ENCODE measurements at places on chromosomes 11 and 22.

GRCh38 chr11:131195661-131196517 lies 174.5 kb upstream of the NTM start:
- DNase-seq, result no peak
- H3K4me3 ChIP-seq, result peak overlapping the region; percentile 52
- H3K36me3 ChIP-seq, result no peaks in the 10 kb centered on the region
- peak overlapping the region; percentile 99 for H3K27ac ChIP-seq
- peaks cover 99% of the 10 kb centered on the region for H3K4me1 ChIP-seq

DNA sequence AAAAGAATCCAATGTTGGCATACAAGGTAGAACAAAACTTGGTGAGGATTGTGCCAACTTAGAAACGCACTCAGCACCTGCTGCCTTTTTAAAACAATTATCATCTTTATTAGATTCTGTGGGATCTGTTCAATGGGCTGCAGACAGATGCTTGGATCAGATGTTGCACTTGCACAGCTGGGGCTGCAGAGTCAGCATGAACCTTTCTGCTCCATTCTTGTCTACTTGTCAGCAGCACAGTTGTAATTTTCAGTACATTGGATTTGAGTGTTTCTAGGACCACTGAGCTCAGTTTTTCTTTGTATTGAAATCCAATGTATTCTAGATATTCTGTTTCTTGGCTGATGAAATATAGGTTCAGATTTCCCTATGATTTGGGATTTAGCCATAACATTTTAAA lies 164.5 kb downstream of the LUZP2 start:
- no peak overlapping the region for H3K4me3 ChIP-seq
- H3K27ac ChIP-seq, result no peak overlapping the region
- no peaks in the 10 kb centered on the region for H3K27me3 ChIP-seq
- H3K4me1 ChIP-seq, result no peaks in the 10 kb centered on the region
- no peaks in the 10 kb centered on the region for H3K36me3 ChIP-seq
- no peak for DNase-seq

- H3K27me3 ChIP-seq, result no peaks in the 10 kb centered on the region
- H3K36me3 ChIP-seq, result no peaks in the 10 kb centered on the region
- peaks cover 34% of the 10 kb centered on the region for H3K4me1 ChIP-seq
- DNase-seq, result no peak
- no peak overlapping the region for H3K27ac ChIP-seq
- H3K4me3 ChIP-seq, result no peak overlapping the region
Observed at GRCh38 chr11:66047541-66048365, 1.2 kb downstream of the GAL3ST3 start.

DNA sequence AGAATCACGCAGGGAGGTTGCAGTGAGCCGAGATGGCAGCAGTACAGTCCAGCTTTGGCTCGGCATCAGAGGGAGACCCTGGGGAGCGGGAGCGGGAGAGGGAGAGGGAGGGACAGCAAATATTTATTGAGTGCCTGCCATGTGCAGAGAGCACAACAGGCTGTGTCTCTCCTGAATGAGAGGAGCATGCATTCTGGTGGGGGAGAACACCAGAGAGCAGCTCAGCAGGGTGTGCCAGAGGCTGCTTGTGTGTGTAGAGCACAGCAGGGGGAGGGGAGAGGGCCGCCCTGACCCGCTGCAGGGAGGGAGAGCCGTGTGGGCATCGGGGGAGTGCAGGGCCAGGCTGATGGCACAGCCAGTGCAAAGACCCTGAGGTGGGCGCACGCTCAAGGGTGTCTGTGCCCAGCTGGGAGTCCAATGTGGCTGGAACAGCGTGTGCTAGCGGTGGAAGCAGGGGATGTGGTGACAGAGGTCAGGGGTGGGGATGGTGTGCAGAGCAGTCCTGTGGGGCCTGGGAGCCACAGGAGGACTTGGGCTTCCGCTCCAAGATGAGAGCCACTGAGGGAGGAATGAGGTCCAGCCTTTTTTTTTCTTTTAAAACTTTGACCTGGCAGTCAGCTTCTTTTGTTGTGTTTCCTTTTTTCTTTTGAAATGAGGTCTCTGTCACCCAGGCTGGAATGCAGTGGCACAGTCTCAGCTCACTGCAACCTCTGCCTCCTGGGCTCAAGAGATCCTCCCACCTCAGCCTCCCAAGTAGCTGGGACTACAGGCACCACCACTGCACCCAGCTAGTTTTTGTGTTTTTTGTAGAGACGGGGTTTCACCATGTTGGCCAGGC lies 12.0 kb downstream of the PPIL2 start:
- H3K27me3 ChIP-seq, result no peaks in the 10 kb centered on the region
- no peak overlapping the region for H3K27ac ChIP-seq
- peaks cover 12% of the 10 kb centered on the region for H3K36me3 ChIP-seq

DNA sequence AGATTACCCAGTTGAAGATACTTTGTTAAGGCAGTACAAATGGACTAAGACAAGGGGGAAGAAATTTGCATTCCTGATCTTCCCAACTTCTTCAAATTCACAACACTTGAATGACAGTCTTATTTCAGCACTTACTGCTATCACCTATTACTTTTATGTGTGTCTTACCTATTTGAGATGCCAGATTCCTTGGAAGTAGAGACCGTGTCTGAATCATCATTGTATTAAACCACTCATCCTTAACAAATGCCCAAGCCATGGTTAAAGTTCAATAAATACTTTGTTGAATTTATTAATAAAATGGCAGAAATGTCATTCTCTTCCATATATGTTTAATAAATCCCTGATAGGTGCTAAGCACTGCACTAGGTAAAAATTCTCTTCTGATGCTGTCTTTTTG lies 18.3 kb downstream of the SC5D start:
- H3K36me3 ChIP-seq, result peaks cover 23% of the 10 kb centered on the region
- H3K27me3 ChIP-seq, result no peaks in the 10 kb centered on the region
- H3K4me3 ChIP-seq, result no peak overlapping the region

- no peaks in the 10 kb centered on the region for H3K27me3 ChIP-seq
- H3K4me3 ChIP-seq, result no peak overlapping the region
- H3K36me3 ChIP-seq, result no peaks in the 10 kb centered on the region
- H3K27ac ChIP-seq, result no peak overlapping the region
- H3K4me1 ChIP-seq, result no peaks in the 10 kb centered on the region
Observed at GRCh38 chr11:69512136-69512535, 30.7 kb downstream of the LINC01488 start.

DNA sequence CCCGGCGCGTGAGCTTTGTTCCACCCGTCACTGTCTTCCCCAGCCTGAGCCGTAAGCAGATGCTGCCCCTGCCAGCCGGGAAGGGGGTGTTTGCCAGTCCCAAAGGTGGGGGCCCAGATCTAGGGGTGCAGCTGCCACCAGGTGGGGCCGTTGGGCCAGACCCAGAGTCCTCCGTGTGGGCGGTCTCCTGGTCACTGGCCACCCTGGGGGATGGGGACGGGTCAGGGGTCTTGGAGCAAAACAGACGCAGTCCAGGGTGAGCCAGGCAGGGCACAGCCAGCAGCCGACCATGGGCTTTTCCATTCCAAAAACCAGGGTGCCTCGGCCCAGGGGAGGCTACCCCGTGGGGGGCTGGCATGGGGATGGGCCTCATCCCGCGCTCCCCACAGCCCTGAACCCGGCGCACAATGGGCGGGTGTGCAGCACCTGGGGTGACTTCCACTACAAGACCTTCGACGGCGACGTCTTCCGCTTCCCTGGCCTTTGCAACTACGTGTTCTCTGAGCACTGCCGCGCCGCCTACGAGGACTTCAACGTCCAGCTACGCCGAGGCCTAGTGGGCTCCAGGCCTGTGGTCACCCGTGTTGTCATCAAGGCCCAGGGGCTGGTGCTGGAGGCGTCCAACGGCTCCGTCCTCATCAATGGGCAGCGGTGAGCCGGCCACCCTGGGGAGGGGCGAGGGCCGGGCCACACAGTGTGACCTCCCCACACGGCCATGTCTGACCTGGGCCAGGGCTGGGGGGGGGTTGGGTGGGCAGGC lies 3.5 kb downstream of the MUC5B start:
- DNase-seq, result peak; percentile 47
- no peaks in the 10 kb centered on the region for H3K36me3 ChIP-seq
- no peaks in the 10 kb centered on the region for H3K27me3 ChIP-seq
- no peak overlapping the region for H3K27ac ChIP-seq

GRCh38 chr11:1230121-1230455 lies 7.2 kb downstream of the MUC5B start:
- no peak overlapping the region for H3K27ac ChIP-seq
- no peak for DNase-seq
- no peaks in the 10 kb centered on the region for H3K36me3 ChIP-seq
- no peaks in the 10 kb centered on the region for H3K4me1 ChIP-seq
- no peaks in the 10 kb centered on the region for H3K27me3 ChIP-seq

DNA sequence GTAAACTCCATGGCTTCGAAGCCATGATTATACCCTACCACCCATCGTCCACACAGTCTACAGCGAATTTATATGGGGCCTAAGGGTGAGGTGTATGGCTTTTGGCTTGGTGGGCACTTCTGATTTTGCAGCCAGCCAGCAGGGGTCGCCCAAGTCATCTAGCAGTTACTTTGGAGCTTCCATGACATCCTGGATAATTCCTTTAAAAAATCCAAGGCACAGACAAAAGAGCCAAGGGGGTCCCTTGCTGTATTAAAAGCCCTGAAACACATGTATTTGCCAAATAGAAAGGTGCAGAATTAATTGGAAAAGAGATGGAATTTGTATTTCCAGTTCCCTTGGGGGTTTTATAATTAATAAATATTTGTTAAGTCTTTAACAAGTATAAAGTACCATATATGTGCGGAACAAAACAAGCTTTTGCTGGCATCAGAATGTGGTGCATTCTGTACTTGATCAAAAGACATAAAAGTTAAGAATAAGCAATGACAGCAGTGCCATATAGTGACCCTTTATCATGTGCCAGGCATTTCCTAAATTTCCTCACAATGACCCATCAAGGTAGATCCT lies 132.8 kb upstream of the PITPNB start:
- no peak overlapping the region for H3K4me3 ChIP-seq
- H3K27ac ChIP-seq, result no peak overlapping the region
- no peaks in the 10 kb centered on the region for H3K36me3 ChIP-seq
- H3K4me1 ChIP-seq, result no peaks in the 10 kb centered on the region
- peak; percentile 60 for DNase-seq

DNA sequence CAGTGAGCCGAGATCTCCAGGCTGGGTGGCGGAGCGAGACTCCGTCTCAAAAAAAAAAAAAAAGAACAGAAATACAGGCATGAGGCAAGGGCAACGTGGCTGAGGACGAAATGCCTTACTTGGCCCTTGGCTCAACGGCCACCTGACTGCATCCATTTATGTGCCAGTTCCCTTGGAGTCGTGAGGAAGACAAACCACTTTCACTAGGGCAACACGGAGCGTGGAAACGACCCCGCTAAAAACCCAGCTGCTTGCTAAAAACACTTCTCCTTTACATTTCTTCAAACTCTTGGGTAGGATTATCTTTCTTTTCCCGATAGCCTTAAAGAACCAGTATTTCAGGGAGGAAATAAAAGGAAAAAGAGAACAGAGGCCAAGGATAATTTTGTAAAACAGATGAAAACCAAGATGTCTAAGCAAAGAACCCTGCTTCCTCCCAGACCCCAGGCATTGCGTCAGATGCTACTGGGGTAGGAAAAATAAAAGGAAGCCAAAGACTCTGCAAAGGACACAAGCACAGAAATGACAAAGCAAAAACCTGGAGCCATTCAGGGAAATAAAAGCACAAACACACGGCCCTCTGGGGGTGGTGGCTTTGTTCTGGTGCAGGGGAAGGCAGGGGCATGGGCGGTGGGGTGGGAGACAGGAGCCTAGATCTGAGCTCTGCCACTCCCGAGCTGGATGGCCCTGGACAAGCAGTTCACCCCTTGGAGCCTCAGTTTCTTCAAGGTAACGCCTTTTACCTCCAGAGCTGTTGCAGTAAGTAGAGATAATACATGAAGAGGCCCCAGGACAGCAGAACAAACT lies 37.0 kb downstream of the PC start:
- no peak for DNase-seq
- H3K27me3 ChIP-seq, result no peaks in the 10 kb centered on the region
- no peaks in the 10 kb centered on the region for H3K4me1 ChIP-seq
- H3K4me3 ChIP-seq, result no peak overlapping the region

- no peak overlapping the region for H3K27ac ChIP-seq
- H3K4me1 ChIP-seq, result no peaks in the 10 kb centered on the region
- peak; percentile 88 for DNase-seq
Observed at GRCh38 chr22:30763815-30764673, 69.4 kb downstream of the OSBP2 start.

DNA sequence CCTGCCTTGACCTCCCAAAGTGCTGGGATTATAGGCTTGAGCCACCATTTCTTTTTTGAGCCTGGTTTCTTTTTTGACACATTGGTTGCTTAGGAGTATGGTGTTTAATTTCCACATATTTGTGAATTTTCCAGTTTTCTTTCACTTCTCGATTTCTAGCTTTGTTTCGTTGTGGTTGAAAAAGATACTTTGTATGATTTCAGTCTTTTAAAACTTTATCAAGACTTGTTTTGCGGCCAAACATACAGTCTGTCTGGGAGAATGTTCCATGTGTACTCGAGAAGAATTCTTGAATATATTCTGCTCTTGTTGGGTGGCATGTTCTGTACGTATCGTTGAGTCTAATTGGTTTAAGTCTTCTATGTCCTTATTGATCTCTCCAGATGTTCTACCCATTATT lies 20.8 kb downstream of the SHANK3 start:
- no peak overlapping the region for H3K4me3 ChIP-seq
- no peaks in the 10 kb centered on the region for H3K36me3 ChIP-seq
- DNase-seq, result no peak
- no peaks in the 10 kb centered on the region for H3K4me1 ChIP-seq
- H3K27me3 ChIP-seq, result no peaks in the 10 kb centered on the region

DNA sequence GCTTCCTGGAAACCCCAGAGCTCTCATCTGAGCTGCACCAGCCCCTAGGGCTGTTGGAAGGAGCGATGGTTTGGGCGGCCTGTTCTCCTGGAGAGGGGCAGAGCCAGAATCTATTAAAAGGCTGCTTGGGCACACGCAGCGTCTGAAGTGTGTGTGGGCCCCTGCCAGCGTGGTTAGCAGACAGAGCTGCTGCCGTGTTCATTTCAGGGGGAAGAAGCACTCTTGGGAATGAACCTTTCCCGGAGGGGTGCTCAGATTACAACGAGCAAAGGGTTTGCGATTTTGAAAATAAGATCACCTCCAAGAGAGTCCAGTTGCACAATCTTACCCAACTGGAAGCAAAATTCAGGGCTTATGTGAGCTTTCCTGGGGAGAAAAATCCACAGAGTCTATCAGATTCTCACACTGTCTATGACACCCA lies 12.9 kb downstream of the ANO1 start:
- no peak overlapping the region for H3K4me3 ChIP-seq
- no peaks in the 10 kb centered on the region for H3K27me3 ChIP-seq
- no peak for DNase-seq
- no peaks in the 10 kb centered on the region for H3K4me1 ChIP-seq
- no peak overlapping the region for H3K27ac ChIP-seq
- H3K36me3 ChIP-seq, result no peaks in the 10 kb centered on the region

DNA sequence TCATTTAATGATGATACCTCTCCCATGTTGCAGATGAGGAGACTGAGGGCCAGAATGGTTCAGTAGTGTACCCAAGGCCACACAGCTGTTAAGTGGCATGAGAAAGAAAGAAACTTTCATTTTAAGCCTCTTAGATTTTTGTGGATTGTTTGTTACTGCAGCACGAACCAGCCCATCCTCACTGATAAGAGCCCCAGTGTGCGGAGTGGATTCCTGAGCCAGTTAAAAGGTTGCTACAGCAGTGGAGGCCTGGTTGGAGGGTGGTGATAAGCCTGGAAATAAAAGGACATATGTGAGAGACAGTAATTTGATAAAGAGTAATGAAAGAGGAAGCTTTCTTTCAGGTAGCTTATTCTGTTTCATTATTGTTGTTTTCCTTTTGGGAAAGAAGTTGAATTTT lies 89.0 kb downstream of the ATXN10 start:
- peaks cover 37% of the 10 kb centered on the region for H3K4me1 ChIP-seq
- no peak overlapping the region for H3K4me3 ChIP-seq
- no peak for DNase-seq

- no peak overlapping the region for H3K27ac ChIP-seq
- no peaks in the 10 kb centered on the region for H3K36me3 ChIP-seq
- no peaks in the 10 kb centered on the region for H3K27me3 ChIP-seq
- DNase-seq, result no peak
- H3K4me1 ChIP-seq, result no peaks in the 10 kb centered on the region
Observed at GRCh38 chr11:73513707-73514106, 84.2 kb downstream of the FAM168A start.
